ENCODE measurements at places on chromosomes 3 and 15.

- peak; percentile 47 for DNase-seq
Measured at GRCh38 chr15:85726454-85726853, 68.3 kb downstream of the KLHL25 start.

DNA sequence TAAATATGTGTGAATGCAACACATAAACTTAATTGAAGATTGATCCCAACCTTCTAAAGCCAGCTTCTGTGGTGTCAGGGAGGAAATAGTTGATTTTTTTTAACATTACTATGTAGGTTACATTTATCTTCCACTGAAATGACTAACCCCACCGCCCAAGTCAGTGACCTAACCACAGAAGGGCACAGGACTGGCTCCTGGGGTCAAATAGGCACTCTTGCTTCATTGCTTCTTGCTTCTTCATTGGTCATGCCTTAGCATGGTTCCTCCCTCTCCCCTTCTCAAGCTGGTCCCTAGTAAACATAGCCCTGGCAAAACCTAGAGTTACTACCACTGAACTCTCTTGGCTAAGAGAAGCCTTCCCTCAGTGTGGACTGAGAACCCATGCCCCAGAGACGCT, 12.3 kb downstream of the EIF1B start:
- no peak for DNase-seq

DNA sequence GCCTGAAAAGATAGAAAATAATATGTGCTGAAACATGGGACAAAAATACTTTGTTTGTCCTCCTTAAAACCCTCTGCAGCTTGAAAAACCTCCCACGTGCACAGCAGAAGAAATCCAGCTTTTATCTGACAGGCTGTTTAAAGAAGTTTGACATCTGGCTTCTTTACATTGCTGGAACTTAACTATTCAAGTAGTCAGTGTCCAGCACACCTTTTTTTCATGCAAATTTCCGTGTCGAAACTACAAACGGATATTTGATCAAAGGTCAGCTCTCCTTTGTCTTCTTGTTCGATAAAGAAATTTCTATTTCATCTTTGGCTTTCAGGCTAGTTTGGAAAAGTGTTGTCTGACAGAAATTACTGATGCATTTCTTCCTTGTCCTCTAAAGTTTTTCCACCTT, 66.8 kb upstream of the KBTBD8 start:
- DNase-seq, result no peak

GRCh38 chr3:78260388-78260787, 1220.5 kb downstream of the ROBO2 start:
- no peak for DNase-seq

DNA sequence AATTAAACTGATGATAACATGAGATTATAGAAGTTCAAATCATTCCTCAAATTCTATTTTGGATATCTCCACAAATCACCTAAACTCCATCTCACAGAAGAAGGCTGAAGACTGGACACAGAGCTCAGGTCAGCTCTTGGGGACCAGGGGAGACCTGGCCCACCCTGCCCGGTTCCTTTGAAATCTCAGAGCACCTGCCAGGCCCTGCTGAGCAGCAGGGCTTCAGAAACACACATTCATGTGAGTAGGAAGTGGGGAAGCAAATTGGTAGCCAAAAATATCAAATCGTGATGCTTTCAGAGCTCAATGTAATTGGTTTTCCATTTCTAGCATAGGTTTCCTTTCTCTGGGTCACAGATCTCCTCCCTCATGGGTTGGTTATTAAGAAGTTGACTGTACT, 76.2 kb downstream of the OCA2 start:
- DNase-seq, result no peak

DNA sequence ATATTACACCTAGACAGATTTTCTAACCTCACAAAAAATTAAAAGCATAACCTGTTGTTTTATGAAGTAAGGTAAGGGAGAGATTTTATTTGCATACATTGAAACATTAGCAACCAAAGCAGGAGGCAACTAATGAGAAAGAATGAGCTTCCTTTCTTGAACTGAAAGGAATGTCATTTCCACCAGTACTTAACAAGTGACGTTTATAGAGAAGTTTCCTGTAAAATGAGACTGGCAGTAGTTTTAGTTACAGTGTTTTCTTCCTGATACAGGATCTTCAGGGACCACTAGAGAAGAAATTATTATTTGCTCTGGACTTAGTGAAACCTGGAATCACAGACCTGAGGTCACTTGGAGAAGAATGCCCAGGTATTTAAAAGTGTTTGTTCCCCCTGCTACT, 27.4 kb upstream of the FRMD5 start:
- DNase-seq, result peak; percentile 4

DNA sequence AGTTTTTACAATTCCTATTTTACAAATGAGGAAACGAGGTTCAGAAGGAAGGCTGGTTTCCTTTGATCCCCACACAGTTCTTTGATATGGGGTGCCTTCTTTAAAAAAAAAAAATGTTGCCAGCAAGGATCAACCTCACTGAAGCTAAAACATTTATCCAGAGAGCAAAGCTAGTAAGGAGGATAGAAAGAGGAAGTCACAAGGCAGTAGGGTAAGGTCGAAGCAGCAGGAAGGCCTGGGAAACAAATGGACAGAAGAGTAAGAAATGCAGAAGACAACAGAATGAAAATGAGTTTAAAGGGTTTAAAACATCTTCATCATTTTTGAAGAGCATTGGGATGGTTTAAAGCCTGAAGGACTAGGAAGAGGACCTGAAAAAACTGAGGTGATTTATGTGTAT, 30.6 kb upstream of the CP start:
- no peak for DNase-seq

DNA sequence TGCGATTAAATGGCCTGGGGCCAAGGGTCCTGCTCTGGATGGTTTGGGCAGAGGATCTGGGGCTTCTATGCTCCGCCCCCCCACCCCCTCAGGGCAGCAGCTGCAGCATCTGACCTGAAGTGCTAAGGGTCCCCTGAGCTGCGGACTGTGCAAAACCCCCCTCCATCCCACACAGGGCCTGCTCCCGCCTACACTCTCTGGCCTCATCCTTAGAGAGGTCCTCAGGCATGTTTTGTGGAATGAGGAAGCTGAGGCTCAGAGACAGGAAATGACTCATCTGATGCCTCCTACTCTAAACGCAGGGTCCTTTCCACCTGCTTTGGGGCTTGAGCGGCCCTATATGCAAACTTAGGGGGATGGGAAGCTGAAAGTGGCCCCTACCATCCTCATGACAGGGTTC, 59.5 kb upstream of the CTSH start:
- DNase-seq, result peak; percentile 75

- no peak for DNase-seq
Measured at GRCh38 chr3:150254309-150254708, 153.8 kb upstream of the TSC22D2 start.

- no peak for DNase-seq
Measured at GRCh38 chr3:8945890-8946600, 17.2 kb downstream of the RAD18 start.

GRCh38 chr3:155495387-155495786, 201.9 kb upstream of the STRIT1 start:
- peak; percentile 39 for DNase-seq

DNA sequence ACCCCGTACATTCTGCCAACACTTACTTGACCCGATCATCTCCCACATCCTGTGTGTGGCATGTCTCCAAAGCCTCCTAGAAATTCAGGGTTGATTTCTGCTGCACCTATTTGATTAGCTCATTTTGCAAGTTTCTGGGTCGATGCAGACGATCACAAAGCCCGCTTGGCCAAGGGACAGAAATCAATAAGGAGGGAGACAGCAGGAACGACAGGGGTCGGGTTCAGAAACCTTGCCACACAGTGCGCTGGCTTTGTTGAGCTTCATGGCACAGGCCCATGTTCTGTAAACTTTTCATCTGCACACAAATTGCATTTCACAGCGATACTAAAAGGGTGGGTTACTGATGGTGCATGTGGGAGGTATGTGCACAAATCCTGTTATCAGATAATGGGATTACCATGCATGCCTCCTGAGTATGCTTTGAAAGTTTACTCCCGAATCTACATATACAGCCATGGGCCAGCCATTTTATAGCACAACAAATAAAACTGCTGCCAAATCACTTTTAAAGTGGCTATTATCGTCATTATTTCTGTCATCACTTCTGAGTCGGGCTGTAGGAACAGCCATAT, 95.9 kb upstream of the ATP11B start:
- no peak for DNase-seq

GRCh38 chr3:71930056-71930991, 145.4 kb upstream of the PROK2 start:
- DNase-seq, result peak; percentile 57

GRCh38 chr15:51289290-51289689, 49.1 kb downstream of the CYP19A1 start:
- no peak for DNase-seq

DNA sequence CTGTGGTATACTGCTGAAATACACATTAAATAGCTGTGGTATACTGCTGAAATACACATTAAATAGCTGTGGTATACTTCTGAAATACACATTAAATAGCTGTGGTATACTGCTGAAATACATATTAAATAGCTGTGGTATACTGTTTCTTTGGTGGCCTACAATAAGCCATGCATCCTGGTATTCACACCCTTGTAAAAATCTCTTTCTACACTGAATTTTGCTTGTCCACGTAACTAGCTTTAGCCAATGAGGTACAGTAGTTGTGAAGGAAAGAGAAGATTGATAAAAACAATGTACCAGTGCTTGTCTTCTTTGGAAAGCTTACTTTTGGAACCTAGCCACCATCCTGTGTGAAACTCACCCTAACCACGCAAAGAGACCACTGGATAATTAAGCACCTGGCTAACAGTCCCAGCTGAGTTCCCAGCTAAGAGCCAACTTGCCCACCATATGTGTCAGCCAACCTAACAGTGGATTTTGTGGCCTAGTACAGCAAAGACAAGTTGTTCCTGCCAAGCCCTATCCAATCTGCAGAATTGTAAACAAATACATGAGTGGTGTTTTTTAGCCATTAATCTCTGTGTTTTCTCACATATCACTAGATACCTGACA, 103.4 kb upstream of the MELTF start:
- peak; percentile 61 for DNase-seq

DNA sequence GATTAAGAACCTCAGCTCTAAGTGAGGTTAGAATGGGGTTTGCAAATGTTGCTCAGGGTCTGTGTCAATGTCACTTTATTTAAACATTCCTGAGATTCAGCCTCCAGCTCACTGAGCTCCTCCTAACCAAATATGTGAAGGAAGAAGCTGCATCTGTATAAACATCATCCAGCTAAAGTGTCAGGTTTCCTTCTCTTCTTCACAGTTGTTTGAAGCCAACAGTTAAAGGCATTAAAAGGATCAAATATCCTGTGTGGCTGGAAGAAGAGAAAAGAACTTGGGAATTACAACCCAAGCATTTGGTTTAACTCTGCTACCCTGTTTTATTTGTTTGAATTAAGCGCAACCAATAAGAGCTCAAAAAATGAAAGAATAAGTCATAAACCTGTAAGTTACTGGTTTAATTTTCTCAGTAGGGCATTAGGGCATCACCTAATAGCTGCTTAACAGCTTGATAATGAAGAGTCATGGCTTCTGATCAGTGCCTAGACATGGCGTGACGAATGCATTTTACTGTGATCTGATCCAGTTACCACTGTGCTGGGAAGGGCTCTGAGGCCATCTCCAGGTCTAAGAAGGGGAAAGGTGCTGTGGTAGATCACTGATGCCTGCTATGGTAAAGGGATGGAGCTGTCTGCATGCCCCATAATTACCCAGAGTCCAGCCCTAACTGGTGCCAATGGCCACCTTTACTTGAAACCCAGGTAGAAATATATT, 165.7 kb upstream of the TSC22D2 start:
- peak; percentile 77 for DNase-seq

DNA sequence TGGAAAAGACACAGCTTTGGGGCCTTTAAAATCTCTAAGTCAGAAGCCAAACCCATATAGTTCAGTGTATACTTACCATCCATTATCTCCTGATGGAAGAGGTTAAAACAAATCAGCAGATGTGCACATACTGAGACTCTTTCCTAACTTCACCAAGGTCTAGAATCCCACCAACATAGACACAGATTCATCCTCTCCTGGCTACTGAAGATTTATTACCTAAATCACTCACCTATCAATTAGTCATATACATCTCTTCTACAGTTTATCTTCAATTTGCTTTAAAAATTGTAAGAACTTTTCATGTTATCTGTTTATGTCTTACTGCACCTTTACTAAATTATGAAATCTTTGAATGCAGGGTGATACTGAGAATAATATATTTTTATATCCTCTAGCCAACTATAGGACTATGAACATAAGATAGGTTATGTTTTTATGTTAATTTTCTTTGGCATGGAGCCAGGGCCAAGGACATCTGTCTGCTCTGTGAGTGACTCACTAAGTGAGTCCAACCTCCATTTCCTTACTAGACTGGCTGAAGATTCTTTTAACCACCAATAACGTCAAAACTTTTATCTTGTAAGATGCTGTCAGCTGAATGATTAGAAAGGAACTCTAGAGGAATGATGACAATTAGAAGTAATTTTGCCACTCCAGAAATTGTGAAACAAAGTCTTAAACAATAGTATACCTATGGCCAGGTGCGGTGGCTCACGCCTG, 397.6 kb downstream of the FOXP1 start:
- DNase-seq, result peak; percentile 78

GRCh38 chr3:101453961-101454360, 59.1 kb downstream of the SENP7 start:
- peak; percentile 17 for DNase-seq

GRCh38 chr15:49964551-49964950, 154.5 kb downstream of the ATP8B4 start:
- no peak for DNase-seq

DNA sequence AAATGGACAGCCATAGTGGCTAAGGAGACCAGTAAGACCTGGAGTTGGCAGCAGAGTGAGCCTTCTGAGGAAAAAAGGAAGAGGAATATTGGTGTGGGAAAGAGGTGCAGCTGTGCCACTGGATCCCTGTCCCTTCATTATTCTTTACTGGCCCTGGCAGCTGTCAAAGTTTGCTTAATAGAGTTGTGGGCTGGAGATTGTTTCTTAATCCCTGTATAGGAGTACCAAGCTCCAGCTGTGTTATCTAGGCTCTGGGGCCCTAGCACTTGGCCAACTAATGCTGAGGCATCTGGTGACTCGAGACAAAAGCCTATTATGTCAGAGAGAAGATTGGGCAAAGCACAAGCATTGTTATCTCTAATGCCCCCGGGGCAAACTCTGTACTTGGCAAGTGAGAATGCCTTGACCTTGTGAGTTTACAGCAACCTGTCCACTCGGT, 61.4 kb downstream of the ZNF609 start:
- DNase-seq, result no peak

DNA sequence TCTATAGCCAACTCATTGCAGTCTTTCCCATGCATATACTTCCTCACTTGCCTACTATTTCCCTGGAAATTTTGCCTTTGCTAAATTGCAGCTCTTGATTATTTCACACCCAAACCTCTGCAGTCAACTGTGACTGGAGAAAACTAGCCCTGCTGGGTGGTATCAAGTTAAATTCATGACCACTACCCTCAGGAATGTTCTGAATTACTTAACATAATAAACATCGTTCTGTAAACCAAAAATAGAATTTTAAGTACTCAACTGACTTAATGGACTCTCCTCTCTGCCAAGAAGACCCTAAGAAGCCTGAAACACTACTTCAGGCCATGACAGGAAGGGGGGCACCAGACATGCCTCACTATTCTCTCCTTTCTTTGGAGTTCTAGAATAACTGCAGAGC, 1278.0 kb upstream of the GBE1 start:
- peak; percentile 16 for DNase-seq
